ENCODE measurements at places on chromosomes 11 and 22.

- no peak for DNase-seq
These were observed 11.9 kb upstream of the PPFIBP2 start for GRCh38 chr11:7501894-7502293.

GRCh38 chr11:1162491-1163311, 4.9 kb downstream of the MUC5AC start:
- DNase-seq: no peak

GRCh38 chr22:32695451-32695891, 106.0 kb upstream of the TIMP3 start:
- no peak for DNase-seq

DNA sequence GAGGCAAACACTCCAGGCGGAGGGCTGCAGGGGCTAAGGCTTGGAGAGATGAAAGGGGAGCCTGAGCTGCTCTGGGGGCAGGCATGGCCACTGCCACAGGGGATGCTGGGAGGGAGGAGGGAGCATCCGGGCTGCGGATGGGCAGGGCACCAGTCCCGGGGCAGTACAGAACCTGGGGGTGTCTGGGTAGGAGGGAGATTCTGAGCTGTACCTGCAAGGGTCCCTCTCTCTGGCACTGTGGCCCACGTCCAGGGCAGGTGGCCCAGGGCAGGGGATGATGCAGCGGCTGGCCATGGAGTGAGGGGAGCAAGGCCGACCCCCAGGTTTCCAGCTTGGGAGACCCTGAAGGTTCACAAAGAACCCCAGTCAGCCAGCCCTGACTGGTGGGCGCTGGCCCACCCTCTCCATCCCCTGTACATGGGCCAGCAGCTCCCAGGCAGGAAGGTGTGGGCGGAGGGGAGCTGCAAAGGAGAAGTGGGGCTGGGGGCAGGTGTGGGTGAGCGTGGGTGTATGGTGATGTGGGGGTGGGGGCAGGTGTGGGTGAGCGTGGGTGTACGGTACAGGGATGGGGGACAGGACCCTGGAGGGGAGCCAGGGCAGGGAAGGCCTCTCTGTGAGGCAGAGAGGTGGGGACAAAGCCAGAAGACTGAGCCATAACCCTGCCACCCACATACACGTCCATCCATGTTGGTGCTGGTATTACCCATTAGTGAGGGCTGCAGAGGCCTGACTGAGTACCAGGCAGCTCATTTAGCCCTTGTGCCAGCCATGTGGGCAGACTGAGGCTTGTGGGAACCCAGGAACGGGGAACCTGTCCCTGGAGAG, 2.2 kb upstream of the TNFRSF13C start:
- DNase-seq: no peak

DNA sequence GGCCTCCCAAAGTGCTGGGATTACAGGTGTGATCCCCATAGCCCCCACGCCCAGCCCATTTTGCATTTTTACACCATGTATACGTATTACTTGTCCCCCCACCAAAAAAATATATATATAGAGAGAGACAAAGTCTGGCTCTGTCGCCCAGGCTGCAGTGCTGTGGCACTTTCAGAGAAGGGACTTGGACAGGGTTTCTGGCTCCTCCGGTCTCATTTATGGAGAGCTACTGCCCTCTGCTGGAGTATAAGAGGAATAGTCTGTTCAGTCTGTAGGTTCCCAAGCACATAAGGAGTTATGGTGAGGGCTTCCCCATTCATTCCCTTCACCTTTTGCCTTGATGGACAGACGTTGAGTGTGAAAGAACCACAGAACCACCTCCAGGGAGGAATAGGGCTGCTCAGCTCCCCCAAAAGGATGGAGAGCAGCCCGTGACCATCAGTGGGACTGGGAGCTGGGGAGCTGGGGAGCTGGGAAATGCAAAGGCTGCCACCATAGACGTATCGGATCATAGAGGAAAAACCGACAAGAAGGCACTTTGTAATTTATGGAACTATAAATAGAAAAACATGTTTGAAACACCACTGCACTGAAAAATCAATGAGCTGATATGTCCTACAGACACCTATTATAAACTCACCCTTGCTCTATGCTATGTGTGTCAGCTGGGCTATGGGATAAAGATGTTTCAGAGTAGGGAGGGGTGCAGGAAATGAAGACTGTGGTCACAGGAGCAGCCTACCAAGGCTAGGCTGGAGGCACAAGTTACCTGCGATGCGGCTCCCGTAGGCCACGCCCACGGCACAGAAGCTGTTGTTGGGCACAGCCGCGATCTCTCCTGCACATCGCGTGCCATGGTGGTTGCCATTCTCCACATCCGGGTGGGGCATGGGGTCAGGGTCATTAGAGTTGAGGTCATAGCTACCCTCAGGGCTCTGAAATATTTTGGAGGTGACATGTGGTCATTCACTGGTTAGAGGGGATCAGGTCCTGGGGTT, 5.2 kb downstream of the PCSK7 start:
- DNase-seq: peak; percentile 69
